ENCODE measurements at places on chromosomes 1 and 21. TPM values are rescaled to one million over a fixed set of nuclear protein-coding genes. Genes with fewer than 3 reads are reported as not detected.

- no peak for DNase-seq
These were observed 5.6 kb upstream of the YBX1 start for GRCh38 chr1:42676534-42677087.

DNA sequence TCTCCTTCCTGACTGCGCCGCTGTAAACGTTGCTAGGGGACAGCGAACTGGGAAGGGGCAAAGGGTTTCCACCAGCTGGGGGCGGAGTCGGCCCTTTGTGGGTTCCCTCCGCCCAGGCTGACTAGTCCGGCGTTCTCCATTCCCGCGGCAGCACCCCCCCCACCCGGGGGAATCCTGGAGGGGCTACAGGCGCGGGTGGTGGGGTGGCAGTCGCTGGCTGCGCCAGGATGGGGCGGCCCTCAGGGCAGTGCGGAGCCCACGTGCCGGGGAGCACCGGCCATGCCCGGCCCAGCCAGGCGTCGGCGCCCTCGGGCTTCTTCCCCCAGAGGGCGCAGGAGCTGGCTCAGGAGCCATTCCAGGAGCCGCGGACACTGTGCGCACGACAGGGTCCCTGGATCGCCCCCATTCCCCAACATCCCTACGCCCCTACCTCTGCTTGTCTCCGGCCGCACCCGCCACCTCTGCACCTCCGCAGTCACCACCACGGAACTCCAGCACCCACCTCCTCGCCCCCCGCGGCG is 476 bp downstream of the BATF3 start:
- no peak for DNase-seq

- no peak for DNase-seq
These were observed 18.1 kb upstream of the WASF2 start for GRCh38 chr1:27507960-27508665.

GRCh38 chr1:201218409-201218808 is 27.8 kb downstream of the IGFN1 start:
- DNase-seq = no peak

SFN gene
- not detected for total RNA-seq

DNA sequence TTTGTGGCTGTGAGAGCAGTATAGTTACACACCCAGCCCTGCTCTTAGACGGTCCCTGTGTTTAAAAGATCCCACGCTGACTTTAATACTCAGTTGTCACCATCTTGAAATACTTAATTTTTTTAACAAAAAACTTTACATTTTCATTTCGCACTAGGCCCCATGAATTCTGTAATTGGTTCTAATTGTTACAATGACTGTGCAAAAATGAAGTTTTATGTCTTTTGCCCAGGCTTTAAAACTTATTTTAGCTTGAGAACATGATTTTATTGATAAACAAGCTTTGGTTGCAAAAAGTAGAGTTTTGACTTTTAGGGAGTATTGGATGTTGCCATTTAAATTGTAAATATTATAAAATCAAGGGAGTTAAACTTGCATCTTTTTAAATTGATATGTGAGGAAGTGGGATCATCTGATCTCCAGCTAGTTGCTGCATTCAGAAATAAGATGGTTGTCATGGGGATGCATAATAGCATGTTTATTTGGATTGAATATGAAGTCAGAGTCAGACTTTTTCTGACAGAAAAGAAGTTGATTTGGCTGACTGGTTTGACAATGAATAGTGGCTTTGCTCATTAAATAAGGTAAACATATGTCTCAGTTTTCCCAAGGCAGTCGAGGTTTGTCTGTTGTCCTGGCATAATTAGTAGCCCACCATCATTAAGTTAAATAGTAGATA is 23.0 kb upstream of the CRP start:
- DNase-seq = no peak

KCNA2 gene
- 7.0 TPM for total RNA-seq

HSD11B1 gene
- total RNA-seq = not detected

- DNase-seq = no peak
These were observed 83.0 kb downstream of the RYR2 start for GRCh38 chr1:237124856-237125462.

INKA2 gene
- total RNA-seq = 0.94 TPM

DNA sequence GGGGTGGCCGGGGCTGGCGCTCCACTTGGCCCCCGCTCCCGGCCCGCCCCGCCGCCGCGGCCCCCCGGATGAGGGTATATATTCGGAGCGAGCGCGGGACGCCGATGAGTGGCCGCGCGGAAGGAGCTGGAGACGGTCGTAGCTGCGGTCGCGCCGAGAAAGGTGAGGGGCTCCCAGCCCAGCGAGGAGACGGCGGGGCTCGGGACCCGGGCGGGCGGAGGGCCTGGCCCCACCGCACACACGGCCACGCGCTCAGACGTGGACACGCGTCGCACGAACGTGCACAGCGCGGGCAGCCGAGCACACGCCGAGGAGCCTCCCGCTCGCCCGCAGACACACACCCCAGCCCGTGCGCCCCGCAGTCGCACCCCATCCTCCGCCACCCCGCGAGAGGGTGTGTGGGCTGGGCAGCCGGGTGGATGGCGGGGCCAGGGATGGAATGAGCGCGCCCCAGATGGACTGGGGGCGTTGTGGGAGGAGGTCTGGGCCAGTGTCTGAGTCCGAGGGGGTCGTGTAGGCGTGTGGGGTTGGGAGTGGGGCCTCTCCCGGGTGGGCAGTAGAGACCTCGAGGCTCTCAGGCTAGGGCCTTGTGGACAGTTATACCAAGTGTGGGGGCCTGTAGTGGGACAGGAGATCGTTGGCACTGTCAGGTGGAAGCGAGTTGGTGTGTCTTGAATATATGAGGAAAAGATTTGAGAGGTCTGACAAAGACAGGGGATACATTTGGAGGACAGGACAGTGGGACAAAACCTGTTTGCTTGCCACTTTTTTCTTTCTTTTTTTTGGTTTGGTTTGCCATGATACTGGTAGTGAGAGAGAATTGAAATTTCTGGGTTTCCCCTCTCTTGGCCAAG is at the start of gene UAP1:
Gene UAP1 (plus strand): TSS at position 107 of the 854 bp plus-strand sequence. CDS start 4,347 bp downstream, outside the sequence.
- no peak for DNase-seq

GRCh38 chr1:207891148-207891547 is 19.8 kb downstream of the CD34 start:
- no peak for DNase-seq

DNA sequence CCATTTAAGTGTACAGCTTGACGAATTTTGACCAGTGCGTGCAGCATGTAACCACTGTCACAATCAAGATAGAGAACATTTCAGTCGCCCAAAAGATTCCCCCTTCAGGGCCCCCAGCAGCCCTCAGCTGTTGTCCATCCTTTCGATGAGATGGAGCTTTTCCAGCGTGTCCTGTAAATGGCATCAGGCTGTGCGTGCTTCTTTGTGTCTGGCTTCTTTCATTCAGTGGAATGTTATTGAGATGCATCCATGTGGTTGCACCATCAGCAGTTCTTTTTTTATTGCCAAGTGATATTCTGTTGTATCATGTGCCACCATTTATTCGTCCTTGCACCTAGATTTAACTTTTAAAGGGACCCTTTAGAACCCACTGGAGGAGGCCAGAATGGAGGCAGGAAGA is 21.9 kb downstream of the UBE2Q1 start:
- DNase-seq = no peak

GRCh38 chr21:35048706-35049617 is at the start of gene RUNX1:
TSS of gene RUNX1 (minus strand) at chr21:35049302.
- DNase-seq = no peak

GRCh38 chr1:188089461-188089860 is 1260.7 kb downstream of the PLA2G4A start:
- no peak for DNase-seq

CACYBP gene
- total RNA-seq = 103 TPM

- DNase-seq = no peak
These were observed 7.1 kb downstream of the TCP10L start for GRCh38 chr21:32578107-32578691.

GRCh38 chr1:50268049-50268448 is 155.2 kb downstream of the DMRTA2 start:
- DNase-seq = no peak

NHLH1 gene
- total RNA-seq = 0.62 TPM

DNA sequence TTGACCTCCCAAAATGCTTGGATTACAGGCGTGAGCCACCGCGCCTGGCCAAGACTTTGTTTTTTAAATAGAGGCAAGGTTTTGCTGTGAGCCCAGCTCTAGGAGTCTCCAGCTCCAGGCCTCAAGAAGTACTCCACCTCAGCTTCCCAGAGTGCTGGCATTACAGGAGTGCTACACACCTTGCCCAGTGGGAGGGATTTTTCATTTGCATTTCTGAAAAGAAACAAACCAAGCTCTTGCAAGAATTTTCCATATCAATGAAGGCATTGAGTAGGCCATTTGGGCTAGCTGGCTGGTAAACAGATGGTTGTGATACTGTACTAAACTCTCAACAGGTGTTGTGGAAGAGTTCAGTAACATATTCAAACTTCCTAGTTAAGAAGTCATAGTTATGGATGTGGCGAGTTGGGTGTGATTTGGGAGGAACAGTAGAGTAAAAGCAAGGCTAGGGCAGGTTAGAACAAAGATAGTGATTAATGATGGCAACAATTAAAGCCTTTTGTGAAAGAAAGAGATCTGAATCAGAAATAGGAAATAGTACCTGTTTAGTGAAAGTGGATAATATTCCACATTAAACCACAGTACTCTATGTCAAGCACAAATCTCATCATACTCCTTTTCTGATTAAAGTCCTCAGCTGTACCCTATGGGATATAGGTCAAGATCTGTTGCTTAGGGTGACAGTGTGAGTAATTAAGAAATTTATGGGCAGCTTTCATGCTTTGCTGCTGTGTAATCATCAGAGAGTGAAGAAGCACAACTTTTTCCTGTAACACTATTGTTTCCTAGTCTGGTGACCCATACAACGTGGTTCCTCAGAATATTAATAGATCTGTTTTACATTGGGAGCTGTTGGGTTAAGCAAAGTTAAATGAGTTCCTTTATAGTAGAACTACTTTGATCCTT is 10.7 kb downstream of the AKIRIN1 start:
- no peak for DNase-seq

DNA sequence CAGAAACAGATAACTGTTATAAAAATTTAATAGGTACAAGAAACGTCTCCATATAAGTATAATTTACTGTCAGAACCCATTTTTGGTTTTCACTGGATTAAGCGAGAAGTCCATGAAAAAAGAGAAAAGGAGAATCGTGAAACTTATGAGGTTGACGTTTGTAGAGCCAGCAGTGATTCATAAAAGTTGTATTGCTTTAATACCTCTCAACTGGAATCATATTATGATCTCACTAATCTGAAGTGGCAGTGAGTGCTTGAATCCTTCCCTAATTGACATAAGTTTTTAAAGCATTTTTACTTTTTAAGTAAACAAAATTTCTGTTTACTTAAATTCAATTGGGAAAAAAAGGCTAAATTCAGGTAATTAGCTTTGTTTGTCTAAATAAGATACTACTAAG is 315.3 kb downstream of the TPR start:
- no peak for DNase-seq

PSRC1 gene
- total RNA-seq = 11.4 TPM

DNA sequence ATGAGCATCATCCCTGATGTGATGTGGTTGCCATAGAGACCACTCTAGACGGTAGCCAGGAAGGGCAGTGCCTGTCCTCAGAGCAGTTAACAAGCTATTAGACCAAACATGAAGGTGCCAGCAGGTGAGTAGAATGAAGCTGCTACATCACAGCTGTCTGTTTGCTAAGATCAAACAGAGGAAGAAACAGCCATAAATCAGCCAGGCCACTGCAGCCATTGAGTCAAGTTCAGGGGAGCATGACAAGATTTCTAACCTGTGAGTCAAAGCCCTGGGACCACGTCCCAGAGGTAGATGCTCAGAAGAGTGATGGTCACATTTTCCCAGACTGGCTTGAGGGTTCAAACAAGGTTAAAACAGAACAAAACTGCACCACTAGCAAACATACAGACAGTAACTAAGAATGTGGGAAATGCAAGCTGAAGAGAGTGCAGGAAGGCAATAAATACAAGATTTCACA is 450.6 kb upstream of the DAB1 start:
- no peak for DNase-seq

GRCh38 chr1:156898971-156899664 is 5.6 kb downstream of the PEAR1 start:
- DNase-seq = no peak

PIK3C2B gene
- total RNA-seq = 31.0 TPM

- no peak for DNase-seq
These were observed 135.9 kb downstream of the NPHP4 start for GRCh38 chr1:5856246-5856815.

GRCh38 chr1:86906419-86906818 is 7.5 kb downstream of the SELENOF start:
- no peak for DNase-seq

DNA sequence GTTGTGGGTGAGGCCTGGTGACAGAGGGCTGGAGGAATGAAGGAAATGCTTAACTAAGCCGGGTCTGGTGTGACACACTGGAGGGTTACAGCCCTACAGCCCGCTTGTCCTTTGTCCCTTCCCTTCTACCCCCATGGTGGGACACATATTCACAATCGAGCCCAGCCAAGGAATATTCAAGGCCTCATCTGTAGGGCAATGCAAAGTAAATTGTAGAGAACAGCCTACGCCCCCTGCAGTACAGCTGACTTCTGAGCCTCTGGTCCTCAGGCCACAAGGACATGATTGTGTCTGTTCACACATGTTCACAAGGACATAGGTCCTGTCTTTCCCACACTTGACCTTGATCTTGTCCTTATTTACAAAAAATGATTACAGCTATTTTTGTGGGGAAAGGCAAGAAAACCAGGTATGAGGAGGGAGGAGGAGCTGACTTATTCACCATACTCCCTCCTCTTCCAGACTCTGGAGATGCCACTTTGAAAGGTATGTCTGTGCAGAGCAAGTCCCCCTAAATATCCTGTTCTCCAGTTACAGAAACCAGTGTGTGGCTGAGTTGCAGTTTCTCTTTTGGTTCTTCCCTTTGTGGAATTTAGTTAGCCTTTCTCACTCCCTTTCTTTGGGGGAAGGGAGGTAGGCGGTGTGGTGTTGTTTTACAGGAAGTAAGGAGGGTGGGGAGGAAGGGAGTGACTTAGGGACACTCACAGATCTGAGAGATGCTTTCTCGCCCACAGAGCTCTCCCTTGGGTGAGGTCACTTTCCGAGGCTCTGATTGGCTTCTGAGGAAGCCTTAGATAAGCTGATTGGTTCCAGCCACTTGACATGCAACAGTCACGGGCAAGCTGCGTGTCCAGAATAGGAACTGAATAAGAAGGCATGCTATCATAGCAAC is 14.6 kb downstream of the POLR3GL start:
- peak; percentile 92 for DNase-seq

DNA sequence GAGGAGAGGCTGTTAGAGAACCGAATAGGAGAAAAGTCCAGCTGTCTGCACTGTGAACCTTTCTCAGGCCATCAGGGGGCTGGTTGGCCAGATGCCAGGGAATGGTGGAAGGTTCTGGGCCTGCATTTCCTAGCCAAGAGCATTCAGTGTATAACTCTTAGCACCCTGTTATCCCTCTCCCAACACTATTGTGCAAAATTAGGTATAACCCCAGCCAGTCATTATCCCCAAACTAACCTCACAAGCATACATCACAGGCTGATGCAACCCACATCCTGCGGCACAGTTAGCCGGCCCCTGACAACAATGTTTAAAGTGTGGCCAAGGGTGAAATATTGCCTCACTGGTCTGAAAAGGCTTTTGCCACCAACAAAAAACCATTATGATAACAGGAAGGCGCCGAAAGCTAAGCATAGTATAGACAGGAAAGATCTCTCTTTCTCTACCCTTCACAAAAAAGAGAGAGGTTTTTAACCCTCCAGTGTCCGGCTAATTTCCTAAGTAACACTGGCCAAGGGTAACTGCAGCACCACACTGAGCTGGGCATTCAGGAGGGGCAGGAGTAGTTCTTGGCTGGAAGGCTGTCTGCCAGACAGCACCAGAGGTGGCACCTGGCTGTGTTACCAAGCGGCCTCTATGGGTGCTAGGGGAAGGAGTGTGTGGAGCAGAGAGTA is 77.3 kb upstream of the BCAR3 start:
- DNase-seq = no peak
